ENCODE measurements at places on chromosomes 3 and 15.

- DNase-seq = no peak
Measured at GRCh38 chr3:64021922-64022321, 1.4 kb downstream of the PSMD6 start.

- DNase-seq = peak; percentile 15
Measured at GRCh38 chr15:69653306-69653705, 200.7 kb downstream of the RPLP1 start.

- no peak for DNase-seq
Measured at GRCh38 chr15:36334059-36334458, 245.4 kb upstream of the CDIN1 start.

- DNase-seq = no peak
Measured at GRCh38 chr3:15512166-15512565, 9.3 kb downstream of the COLQ start.

GRCh38 chr15:35624881-35625280 is 78.9 kb upstream of the DPH6 start:
- no peak for DNase-seq

DNA sequence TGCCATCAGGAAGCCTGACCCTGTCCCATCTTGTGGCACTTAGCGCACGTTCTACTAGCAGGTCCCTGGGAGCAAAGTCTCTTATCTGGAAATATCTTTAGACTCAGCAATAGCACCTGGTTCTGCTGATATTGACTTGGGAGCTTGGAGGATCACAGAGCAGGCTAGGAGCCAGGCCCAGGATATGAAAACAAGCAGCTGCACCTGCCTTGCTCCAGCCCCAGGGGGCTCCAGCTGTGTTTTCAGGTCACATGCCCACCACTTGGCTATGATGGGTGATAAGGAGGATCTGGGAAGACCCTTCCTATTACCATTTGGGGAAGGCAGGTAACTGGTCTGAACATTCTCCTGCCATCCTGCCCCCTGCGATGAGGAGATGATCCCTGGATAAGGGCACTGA is 87.8 kb downstream of the C3orf70 start:
- no peak for DNase-seq

DNA sequence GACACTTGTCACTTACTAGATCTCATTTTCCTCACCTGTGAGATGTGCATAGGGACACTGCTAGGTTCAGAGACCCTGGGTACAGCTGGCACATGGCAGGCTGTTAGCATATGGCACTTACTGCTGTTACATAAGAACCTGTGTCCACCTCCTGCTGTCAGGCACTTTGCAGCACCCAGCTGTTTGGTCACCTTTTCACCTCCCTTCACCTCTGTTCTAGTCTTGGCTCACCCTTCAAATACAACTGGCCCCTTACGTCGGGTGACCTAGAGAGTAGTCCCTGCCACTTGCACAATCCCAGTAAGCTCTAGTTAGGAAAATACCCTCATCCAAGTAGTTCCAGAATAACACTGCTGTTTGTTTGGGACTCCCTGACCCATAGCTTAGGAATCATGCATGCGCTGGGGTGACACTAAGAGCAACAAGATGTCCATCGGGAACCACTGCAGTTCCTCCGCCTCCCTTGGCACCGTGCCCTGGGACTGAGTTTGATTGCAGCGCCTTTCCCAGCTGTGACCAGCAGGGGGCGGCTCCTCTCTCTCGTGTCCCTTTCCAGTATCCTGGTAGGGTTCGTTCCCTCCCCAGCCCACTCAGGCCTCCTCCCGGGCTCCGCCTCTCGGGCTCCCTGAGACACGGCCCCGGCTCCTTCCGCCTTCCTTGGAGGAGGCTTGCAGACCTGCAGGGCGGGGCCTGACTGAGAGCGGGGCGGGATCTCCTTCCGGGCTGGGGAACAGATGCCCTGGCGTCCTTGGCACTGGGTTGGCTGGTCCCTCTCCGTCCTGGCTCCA is 78.6 kb downstream of the ABHD5 start:
- DNase-seq = peak; percentile 93

DNA sequence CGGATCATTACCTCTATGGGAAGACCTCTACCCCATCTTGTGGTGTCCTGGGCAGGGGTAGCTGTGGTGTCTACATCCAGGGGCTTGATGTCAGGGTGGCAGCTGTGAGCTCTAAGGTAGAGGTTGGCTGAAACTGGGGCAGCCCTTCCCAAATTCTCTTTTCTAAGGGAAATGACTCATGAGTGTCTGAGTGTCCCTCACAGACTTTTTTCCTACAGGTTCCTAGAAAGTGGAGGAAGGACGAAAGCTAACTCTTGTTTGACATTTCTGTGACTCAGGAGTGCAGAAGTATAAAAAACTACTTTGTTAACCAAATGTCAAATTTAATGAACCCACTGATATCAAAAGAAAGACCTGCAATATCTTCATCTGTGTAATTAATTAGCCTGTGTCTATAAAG is 481.5 kb downstream of the PDCD6IP start:
- DNase-seq = no peak

DNA sequence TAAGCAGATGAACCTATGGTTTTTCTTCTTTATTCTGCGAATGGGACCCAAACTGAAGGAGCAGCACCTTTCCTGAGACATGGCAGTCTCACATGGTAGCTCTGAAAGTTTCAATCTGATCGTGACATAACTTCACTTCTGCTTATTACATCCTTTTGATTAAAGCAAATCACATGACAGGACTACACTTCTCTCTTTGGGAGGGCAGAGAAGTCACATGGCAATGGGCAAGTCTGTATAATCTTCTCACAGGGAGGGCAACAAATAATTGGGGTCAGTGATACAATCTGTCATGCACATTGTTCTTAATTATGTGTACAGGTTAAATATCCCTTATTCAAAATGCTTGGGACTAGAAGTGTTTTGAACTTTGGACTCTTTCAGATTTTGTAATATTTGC is 21.6 kb downstream of the NCBP2 start:
- no peak for DNase-seq

DNA sequence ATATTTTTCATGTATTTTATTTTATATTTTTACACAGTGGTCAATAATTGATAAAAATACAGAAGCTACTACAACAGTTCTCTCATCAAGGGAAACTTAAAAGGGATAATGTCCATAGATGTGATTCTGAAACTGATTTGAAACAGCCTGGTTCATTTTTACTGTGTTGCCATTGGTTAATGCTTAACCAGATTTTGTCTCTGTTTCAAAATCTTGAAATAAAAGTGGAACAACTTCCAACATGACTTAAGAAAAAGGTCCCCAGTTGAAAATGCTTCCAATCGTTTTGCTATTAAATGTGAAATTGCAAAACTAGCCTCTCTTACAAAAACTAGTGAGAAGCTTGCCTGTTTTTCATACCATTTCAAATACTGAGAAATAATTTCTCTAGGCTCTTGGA is 240.7 kb downstream of the LPP start:
- no peak for DNase-seq

DNA sequence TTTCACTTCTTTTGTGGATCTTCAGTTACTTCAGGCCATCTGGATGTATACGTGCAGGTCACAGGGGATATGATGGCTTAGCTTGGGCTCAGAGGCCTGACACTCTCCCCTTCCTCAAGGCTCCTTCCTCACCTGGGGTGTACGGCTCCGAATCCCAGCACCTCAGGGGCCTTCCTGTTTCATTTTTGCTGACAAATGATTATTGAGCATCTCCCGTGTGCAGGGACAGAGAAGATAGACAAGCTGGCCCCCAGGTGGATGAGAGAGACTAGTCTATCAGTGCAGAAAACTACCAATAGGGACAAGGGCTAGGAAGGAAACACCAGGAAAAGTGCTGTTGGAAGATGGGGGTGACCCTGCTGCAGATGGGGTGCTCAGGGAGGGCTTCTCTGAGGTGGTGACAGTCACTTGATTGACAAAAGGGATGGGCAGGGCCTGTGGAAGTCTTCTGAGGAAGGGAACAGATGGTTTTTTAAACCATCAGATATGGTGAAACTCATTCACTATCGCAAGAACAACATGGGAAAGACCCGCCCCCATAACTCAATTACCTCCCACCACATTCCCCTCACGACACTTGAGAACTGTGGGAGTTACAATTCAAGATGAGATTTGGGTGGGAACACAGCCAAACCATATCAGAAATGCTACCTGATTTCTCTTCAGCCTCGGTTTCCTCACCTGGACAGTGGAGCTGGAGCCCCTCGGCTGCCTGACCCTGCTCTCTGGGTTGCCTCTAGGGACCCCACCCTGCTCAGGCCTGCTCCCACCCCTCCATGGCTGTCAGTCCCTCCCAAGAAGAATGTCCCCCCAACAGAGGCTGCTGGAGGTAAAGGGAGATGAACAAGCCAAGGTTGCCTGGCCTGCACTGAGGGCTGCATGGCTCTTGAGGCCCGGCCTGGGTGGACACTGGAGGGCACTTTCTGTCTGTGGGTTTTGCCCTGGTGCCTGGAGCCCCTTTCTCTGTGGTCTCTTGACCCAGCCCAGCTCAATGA is 37.2 kb upstream of the ACAD9 start:
- no peak for DNase-seq

DNA sequence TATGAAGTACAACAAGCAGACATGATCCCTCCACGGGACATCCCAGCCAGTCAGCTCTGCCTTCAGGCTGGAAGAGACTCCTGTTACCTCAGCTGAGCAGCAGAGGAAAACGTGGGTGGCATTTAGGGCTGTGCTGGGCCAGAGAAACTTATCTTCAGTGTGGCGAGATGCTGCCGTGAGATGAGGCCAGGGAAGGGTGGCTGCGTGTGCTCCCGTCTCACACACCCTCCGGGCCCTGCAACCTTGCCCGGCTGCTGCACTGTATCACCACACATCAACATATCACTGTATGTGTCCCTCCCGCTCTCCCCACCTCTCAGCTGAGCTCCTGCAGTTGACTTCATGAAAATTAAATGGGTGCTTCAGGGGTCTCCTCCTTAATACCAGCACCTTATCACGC is 23.4 kb downstream of the BMF start:
- no peak for DNase-seq

DNA sequence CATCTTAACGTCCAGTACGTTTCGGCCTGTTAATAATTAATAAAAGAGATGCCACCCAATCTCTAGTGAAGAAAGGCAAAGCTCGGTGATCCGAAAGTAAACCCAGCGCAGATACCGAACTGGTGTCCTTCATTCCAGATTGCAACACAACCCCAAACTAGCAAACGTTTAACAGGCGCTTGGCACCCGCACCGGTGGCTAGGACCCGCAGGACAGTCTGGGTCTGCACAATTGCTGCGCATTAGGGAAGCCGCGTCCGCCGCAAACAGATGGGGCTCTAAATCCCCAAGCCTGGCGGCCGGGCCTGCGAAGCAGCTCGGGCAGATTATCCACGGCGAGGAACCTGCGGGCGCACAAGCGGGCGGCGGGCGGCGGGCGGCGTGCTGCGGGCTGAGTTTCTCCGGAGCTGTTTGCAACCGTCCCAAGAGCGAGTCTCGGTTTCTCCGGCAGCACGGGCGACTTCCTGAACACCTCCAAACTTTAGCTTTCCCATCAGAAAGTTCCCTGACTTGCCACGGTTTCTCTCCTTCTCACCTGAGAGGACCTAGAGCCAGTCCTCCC is 112.1 kb upstream of the ICE2 start:
- peak; percentile 82 for DNase-seq

GRCh38 chr3:152909180-152909883 is 74.4 kb downstream of the P2RY1 start:
- DNase-seq = no peak

Measured in activated CD8-positive, alpha-beta memory T cell treated with anti-CD3 and anti-CD28 coated beads for 24 hours (primary cell).